Activated T-helper 9 cell treated with anti-CD3 and anti-CD28 coated beads, Interleukin-2, amount 50 U/mL, for 16 hours (primary cell): ENCODE measurements at places on chromosomes 3 and 15.

- no peak for DNase-seq
Observed at GRCh38 chr3:70064194-70064779, 64.8 kb downstream of the SAMMSON start.

- DNase-seq, result no peak
Observed at GRCh38 chr15:29115093-29115991, 154.3 kb downstream of the NSMCE3 start.

GRCh38 chr3:176683382-176683781 lies 513.9 kb downstream of the TBL1XR1 start:
- no peak for DNase-seq

GRCh38 chr3:125638799-125639198 lies 43.5 kb upstream of the OSBPL11 start:
- DNase-seq, result no peak

- no peak for DNase-seq
Observed at GRCh38 chr15:75179746-75180140, 21.9 kb upstream of the C15orf39 start.

- DNase-seq, result no peak
Observed at GRCh38 chr3:39213613-39214012, 21.2 kb upstream of the XIRP1 start.

DNA sequence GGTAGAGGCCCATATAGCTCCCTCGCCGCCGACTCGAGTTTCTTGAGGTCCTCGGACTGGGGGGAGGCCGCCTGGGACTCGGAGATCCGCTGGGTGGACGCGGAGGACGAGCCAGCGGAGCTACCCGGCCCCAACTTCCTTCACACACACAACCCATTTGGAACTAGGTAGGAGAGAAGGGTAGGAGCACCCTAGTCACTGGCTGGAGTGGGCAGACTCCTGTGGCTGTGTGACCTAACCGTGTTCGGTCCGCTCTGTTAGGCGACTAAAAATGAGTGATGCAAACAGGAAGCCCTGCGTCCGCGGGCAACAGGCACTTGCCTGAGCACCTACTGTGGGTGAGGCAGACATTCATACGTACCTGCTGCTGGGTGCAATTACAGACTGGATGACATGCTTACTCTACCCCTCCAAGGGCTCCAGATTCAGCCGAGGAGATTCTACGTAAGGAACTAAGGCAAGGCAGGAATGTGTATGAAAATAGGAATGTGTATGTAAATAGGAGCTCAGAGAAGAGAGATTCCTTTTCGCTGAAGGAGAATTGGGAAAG lies 4.6 kb upstream of the SIN3A start:
- peak; percentile 30 for DNase-seq

GRCh38 chr3:69009559-69010410 lies 3.7 kb downstream of the EOGT start:
- DNase-seq, result no peak

- no peak for DNase-seq
Observed at GRCh38 chr3:4976109-4976508, 3.1 kb upstream of the BHLHE40 start.

GRCh38 chr15:91965501-91966193 lies 112.1 kb downstream of the SLCO3A1 start:
- DNase-seq, result no peak

DNA sequence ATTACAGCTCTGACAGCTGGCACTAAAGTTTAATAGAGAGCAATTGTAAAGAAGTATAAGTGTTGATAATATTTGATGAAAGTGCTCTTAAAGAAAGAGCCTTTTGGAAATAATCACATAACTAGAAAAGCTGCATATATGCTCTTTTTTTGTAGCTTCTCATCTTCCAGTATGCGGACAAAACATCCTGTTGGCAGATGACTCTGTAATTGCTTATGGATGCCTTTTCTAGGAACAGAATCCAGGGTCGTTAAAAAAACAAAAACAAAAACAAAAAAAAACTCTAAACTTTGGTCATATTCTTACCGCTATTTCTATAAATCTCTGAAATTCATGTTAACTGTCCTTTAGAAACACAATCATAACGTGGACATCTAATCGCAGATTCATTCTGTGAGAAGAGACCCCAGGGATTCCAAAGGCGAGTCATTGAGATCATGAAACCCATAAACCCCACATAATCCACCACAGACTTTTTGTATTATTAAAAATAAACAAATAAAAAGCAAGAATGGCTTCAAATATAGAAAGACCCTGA lies 109.8 kb downstream of the EPHA3 start:
- no peak for DNase-seq

DNA sequence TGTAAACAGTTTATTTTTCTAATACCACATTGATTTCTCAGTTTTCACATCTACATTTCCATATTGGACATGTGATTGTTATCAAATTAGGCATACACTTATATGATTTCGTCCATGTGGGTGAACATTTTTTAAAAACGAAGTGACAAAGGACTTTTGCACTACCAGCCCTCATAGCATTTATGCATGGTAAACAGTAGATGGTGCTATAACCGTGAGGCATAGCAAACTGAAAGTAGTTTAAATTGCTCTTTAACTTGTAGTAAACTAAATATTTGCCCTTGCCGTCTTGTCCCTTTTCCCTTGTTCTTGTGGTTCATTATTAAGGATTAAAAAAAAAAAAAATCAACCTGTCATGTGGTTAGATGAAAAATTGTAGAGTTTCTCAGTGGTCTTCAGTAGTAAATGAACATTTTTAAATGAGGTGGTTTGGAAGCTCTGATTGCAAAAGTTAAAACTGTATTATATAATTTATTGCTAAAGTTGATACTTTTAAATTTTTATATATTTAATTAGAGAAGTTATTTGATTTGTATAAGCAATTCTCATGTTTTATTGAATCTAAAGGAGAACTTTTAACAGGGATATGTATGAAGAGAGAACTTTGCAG lies 24.0 kb downstream of the STX19 start:
- DNase-seq, result no peak

GRCh38 chr3:134898181-134898754 lies 103.2 kb downstream of the EPHB1 start:
- no peak for DNase-seq

DNA sequence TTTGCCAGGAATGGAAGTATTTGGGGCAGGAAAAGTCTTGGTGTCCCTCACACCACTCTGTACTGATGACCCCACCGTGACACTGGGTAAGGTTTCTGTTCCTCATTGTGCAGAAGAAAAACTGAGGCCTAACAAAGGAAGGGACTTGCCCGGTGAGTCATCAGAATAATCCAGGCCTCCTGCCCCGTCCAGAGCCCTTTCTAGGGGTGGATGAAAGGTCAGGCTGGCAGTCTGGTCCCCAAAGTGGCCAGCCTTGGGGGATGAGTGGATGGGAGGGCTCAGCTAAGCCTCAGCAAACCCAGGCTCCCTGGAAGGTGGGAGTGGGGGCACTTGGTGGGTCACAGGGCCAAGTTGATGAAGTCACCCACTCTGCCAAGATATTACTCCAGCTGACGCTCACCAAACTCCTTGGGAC lies 2.3 kb upstream of the DNAH1 start:
- DNase-seq, result no peak

- no peak for DNase-seq
Observed at GRCh38 chr3:2526926-2527325, 428.3 kb downstream of the CNTN4 start.

DNA sequence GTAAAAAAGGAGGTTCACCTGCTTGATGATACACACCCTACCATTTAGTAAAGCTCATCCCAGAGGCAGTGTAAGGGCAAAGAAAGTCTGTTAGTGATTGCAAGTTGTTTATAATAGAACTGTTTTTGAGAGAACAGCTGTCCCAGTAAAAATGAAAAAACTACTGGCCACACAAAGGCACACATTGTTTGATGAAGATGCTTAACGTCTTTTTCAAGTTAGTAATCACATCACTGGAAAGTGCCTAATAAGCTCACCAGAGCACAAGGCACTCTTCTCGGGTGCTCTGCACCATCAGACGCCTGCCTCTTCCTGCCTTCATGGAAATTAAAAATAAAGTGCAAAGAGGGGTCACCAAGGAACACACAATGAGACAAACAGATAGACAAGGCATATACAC lies 186.9 kb downstream of the PDZRN3 start:
- DNase-seq, result no peak

GRCh38 chr3:12278566-12278965 lies 10.3 kb upstream of the PPARG start:
- DNase-seq, result no peak

DNA sequence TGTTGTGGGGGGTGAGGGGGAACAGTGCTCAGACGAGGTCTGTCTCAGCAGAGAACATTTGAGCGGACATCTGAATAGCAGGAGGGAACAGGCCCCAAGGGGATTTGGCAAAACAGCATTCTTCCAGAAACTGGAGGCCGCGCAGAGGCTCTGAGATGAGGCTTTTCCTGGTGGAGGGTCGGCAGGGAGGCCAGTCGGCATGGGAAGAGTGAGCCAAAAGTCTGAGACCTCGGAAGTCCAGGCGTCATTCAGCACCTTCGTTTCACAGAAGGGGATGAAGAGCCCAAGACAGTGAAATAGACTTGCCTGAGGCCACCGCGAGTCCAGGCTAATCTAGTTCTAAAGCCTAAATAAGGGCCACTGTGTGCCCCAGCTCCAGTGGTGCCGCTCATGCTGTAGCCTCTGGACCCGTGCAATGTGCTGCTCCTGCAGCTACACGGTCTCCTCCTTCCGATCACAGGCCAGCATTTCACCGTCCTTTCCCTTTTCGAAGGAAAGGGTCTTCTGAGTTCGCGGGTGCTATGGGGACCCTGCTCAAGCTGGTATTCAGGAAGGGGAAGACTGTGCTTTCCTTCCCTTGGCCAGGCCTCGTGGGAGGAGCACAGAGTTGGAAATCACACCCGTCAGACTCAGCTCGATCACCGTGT lies 24.4 kb downstream of the LSM3 start:
- no peak for DNase-seq

GRCh38 chr3:69063636-69064035 lies 11.5 kb upstream of the TMF1 start:
- DNase-seq, result no peak

DNA sequence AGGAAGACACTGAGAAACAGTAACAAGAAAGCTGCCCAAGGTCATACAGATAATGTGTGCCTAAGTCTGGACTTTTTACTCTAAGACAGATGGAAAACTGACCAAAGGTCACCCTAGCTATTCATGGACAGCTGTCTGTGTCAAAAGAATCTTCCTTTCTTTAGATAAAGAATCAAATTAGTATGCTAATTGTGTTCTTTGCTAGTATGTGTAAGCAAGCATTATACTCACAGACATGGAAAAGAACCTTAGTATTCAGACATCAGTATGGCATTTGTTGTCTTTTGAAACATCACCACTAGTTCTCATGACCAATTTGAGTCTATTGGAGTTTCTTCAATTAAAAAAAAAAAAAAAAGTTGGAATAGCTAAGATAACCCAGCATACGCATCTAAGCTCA lies 91.8 kb upstream of the SOX2 start:
- DNase-seq, result no peak

DNA sequence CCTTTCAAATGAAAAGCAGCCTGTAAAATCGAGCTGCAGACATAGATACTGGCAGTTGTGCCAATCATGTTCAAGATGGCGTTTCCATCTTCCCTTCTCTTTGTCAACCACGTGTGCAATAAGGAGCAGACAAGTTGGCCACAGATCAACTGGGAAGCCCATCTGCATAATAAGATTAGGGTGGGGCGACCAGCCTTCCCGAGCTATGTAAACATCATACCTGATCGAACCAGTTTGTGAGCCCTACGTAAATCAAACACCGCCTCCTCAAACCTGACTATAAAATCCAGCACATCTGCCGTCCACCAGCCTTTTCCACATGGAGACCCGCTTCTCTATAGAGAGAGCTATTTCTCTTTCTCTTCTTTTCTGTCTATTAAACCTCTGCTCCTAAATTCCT lies 37.2 kb downstream of the TRIM42 start:
- no peak for DNase-seq

DNA sequence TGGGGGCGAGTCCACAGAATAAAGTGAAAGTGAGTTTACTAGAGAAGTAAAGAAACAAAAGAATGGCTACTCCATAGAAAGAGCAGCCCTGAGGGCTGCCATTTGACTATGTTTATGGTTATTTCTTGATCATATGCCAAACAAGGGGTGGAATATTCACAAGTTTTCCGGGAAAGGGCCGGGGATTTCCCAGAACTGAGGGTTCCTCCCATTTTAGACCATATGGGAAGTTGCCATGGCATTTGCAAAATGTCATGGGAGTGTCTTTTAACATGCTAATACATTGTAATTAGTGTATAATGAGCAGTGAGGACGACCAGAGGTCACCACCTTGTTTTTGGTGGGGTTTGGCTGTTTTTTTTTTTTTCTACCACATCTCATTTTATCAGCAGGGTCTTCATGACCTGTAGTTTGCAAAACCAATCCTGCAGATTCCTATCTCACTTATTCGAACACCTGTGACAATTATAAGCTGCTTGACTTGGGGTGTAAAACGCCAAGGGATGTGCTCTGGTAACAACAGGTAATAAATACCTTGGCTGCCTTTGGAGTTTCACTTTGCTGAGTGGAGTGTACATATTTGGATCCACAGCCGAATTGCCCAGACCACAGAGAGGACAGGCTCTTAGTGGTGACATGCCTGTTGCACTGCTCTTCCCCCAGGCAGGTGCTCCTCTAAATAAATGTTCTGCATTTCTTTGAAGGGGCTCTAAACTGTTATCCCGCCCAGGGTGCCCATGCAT lies 43.6 kb downstream of the C2CD4B start:
- no peak for DNase-seq

DNA sequence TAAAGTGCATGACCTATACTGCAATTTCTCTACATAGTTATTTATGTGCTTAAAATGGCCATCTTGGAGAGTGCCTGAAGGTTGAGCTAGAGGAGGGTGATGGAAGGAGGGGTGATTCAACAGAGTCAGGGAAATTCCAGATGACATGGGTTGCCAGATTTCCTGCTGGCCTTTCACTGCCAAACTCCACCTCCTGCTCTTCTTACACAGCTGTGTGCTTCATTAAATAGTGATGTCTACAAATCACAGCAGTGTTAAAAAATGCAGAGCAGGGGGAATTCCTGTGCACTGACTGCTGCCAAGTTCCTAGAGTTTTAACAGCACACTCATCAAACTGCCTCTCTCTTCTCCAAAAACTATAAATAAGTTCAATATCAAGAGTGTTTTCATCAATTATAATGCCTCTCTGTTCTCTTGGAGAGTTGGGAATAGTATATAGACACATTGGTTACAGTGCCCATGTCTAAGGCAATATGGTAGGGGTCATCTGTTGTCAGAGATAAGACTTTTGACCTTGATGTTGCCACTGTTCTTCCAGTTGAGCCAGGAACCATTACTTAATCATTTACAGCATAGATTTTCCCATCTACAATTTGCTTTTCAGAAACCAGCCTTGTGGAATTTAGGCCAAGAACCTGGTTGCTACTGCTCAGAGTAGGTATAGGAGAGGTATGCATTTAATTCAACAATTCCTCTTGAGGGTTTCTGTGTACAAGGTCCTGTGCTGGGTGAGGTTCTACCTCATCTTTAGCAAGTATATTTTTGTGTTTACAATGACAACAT lies 79.6 kb downstream of the TP63 start:
- DNase-seq, result no peak

DNA sequence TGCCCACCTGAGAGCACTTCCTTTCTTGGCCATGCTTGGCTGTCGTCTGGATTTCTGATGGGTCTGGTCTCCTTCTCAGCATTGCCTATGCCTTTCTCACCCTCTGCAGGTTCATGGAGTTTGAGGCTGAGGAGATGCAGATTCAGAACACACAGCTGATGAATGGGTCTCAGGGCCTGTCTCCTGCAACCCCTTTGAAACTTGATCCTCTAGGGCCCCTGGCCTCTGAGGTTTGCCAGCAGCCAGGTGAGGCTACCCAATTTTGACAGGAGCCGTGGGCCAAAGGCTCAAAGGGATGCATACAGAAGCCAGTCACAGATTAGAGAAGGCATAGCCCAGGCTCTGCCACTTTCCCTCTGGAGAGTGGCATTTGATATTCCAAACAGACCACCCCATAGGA lies 10.5 kb downstream of the NUTM1 start:
- no peak for DNase-seq

- DNase-seq, result no peak
Observed at GRCh38 chr3:148962513-148962912, 28.8 kb upstream of the GYG1 start.
